Hypothalamus (tissue), 51 donors: ENCODE measurements at places on chromosomes 6 and 20.

- DNase-seq: no peak
Observed at GRCh38 chr6:3259491-3259958, 778 bp downstream of the PSMG4 start.

DNA sequence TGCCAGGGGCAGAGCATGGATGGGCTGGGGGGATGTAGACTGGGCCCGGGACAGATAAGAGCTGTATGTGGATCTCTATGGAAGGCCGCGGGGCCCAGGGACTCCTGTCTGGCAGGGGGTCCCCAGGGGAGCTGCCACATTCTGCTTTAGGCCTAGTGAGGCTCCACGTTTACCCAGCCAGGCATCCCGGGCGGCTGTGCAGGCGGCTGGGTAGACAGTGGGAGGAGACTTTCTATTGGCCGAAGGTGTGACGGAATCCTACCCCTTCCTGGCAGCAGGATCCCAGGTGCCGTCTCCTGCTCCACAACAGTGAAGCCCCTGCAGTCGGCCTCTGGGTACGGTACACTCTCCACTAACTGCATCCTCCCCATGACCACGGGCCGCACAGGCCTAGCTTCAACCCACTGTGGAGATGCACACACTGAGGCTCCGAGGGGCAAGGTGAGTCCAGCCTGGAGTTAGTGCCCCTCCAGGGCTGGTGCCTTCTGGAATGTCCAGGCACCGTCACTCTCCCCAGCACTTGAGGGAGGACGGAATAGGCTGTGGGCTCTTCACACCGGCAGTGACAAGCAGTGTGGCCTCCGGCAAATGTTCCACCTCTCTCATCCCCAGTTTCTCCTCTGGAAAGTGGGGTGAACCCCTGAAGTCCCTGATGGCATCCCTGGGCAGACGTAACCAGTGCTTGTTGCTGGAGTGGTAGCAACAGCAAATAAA lies 36.8 kb upstream of the ZBP1 start:
- no peak for DNase-seq

- no peak for DNase-seq
Observed at GRCh38 chr6:45174045-45174444, 154.1 kb upstream of the RUNX2 start.

DNA sequence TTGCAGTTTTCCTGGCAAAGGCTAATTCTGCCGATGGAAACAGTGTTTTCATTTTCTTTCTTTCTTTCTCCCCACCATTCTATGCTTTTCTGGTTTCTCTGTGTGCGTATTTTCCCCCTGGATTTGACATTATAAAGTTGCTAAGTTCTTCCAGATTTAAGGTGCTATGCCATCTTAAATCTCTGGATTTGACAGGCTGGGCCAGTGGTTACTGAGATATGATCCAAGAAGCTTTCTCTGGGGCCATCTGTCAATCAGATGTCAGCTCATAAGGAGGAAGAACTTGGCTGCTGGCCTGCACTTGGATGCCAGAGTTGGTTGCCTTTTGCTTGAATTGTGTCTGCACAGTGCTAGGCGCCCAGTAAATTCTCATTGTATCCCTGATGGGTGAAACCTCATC lies 39.7 kb downstream of the SLC2A10 start:
- no peak for DNase-seq

DNA sequence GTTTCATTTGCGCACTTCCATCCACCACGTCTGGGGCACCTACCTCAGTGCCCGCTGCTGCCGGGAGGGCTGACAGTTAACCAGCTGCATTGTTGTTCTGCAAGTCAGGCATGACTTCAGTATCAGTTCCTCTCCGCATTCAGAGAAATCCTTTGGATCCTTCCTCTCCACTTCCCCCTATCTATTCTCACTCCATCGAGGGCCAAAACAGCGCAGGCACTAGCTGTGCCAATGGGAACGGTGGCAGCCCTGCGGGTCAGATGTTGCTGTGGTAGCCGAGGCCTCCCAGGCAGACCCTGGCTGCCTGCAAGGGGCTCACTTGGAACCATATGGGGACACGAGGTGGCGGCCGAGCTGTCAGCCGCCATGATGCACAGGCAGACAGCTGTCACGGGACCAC lies 64.2 kb upstream of the INSM1 start:
- DNase-seq: no peak

GRCh38 chr6:164258421-164258820 lies 843.9 kb downstream of the QKI start:
- DNase-seq: no peak
